A172 (cell line): ENCODE measurements at places on chromosomes 2 and 18. TPM values are rescaled to one million over a fixed set of nuclear protein-coding genes. Genes with fewer than 3 reads are reported as not detected.
A peak's percentile ranks its signal among the peaks of the same experiment; 100 is the strongest.

Gene EPAS1
- 8.0 and 14.0 TPM in 2 replicates for total RNA-seq

DNA sequence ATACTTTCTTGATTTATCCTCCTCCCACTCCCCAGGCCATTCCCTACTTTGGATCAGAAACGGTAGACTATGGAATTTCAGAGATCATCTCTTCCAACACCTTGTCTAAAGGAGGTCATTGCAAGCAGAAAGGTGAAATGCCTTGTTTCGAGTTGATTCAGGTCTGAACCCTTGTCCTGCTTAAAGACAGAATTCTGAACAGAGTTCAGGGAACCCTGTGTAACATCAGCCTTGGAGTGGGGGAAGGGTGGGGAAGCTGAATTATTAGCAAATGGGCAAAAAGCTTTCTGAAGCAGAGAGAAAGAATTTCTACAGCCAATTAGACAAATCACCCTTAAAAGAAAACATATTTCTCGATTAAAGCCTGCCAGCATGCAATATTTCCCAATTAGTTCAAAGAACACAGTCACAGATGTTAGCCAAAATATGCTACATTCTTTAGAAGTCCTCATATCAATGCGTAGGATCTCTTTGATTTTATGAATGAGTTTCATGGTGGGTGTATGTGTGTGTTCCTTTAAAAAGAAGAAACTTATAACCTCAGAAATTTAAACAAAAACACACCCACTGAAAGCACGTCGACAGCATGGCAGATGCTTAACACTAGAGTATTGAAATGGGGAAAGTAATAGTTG, 353.1 kb downstream of the RND3 start:
- DNase-seq, result no peak

- no peak for DNase-seq
Observed at GRCh38 chr2:210795506-210795905, 239.1 kb downstream of the CPS1 start.

- peak; percentile 39 for DNase-seq
Observed at GRCh38 chr18:67010919-67011318, 407.0 kb upstream of the CDH19 start.

DNA sequence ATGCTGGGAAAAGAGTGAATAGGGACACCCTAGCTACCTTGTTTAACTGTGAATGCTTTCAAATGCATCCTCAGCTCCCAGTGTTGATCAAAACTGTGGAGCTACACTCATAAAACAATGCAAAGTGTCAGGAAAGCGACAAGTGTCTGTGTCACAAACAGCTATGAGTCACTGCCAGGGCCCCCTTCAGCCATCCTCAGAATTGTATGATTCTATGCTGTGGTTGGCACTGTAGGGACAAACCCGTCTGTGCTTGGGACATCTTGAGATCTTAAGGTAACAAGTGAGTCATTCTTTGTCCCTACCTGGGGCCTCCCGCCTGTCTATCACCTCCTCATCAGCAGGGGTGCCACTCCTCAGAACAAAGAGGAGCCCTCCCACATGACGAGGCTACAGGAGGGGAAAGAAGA, 42.4 kb downstream of the KLF7 start:
- no peak for DNase-seq

DNA sequence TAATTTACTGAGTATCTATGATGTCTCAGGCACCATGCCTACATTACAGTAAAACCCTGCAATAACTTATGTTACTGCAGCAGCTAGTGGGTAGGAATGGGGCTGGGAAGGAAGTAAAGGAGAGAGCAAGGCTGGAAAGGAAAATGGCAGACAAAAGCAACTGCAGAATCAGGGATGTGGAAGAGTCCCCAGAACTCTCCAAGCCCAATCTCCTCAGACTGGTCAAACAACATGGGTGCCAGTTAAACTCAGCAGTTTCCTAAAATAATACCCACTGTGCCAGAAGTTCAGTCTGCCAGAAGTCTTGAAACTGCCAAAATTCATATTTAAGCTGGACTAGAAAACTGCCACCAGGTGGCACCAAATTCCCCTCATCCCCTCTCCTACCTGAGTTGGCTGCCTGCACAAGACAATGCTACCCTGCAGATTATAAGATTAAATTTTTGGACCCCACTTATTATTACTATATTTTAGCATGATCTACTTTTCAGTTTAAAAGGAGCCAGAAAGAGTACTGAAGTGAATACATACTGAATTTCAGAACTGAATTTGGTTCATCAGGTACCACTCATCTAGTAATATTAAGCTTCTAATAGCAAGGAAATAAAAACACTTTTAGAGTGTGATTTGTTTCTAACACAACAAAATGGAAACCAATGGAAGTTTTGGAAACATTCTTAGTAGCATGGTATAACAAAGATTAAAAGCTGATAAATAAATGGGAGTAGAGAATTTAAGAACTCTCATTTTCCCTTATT, 86.8 kb upstream of the DNER start:
- DNase-seq, result peak; percentile 72

- DNase-seq, result peak; percentile 42
Observed at GRCh38 chr2:133718688-133719201, 150.5 kb upstream of the NCKAP5 start.

Gene SLC4A5
- total RNA-seq, result 0.07 TPM in 1 of 2 replicates, not detected in the other

DNA sequence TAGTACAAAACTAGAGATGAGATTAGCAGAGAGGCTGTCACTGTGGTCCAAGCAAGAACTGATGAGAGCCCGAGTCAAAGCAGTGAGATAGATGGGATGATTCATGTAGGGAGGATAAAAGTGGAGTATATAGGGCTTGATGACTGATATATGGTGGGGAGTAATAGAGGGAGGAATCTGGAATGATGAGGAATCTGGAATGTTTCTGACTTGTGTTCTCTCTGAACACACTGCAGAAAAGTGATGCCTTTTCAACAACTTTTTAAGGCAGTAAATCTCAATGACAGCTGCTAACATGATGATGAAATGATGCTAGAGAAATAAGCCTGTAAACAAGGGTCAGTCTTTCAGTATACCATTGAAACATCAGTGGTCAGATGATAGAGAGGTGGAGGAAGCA, 143.5 kb upstream of the SP5 start:
- peak; percentile 22 for DNase-seq

Gene UGT1A3
- total RNA-seq, result not detected in 2 replicates

Gene ZNF532
- 12.2 and 13.5 TPM in 2 replicates for total RNA-seq

DNA sequence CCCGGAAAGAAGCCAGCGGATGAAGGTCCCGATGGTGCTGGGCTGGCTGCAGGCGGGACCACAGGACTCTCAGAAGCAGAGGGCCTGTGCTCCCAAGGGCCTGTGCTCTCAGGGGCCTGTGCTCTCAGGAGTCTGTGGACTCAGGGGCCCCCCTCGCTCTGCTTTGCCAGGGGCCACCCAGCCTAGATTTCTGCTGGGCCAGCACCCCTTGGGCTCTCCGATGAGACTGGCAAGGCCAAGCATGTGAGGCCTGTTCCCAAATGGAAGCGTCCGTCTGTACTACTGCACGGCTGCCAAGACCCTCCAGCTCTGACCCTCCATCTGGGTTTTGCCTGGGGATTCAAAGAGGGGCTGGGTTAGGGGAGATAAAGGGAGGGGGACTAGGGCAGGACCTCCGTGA, 54.6 kb downstream of the SH3BP4 start:
- no peak for DNase-seq

Gene ABCB11
- total RNA-seq, result not detected in 2 replicates

DNA sequence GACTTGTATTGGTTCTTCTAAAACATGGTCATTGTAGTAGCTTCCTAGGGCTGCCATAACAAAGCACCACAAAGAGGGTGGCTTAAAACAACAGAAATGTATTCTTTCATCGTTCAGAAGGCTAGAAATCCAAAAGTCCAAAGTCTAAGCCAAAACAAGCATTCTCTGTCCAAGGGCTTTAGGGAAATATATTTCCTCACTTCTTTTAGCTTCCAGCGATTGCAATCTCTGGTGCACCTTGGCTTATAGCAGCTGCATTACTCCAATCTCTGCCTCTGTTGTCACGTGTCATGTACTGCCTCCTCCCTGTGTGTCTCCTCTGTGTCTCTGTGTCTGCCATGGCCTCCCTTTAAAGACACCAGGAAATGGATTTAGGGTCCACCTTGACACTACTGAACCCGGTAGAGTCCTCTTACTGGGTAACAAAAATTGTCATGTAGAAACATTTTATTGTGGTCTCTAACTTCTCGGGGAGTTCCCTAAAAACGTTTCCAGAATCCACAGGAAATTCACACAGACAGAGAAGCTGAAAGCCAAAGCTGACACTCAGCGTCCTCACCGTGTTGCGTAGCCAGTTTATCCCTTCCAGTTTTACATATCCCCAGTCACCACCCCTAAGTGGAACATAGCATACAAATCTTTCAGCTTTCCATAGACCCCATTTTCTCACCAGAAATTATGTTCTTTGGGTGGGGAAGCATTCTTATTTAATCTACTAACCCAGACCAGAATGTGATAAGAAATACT, 20.7 kb upstream of the TTN start:
- DNase-seq, result no peak

DNA sequence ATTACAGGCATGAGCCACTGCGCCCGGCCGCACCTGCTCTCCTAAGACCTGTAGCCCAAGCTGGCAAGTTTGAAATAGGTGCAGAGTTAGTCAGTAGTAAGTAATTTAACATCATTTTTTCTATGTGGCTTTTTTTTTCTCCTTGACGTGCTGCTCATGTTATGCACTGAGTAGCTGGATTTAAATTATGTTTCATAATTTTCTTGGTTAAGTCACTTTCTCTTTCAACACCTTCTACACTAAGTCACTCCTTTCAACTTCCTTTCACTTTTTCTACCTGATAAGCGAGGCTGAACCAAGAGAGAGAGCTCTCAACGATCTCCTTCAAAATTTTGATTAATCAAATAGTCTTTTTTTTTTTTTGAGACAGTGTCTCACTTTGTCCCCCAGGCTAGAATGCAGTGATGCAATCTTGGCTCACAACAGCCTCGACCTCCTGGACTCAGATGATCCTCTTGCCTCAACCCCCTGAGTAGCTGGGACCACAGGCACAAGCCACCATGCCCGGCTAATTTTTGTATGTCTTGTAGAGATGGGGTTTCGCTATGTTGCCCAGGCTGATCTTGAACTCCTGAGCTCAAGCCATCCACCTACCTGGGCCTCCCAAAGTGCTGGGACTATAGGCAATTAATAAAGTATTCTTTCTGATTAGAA, 13.1 kb downstream of the CASP8 start:
- no peak for DNase-seq

DNA sequence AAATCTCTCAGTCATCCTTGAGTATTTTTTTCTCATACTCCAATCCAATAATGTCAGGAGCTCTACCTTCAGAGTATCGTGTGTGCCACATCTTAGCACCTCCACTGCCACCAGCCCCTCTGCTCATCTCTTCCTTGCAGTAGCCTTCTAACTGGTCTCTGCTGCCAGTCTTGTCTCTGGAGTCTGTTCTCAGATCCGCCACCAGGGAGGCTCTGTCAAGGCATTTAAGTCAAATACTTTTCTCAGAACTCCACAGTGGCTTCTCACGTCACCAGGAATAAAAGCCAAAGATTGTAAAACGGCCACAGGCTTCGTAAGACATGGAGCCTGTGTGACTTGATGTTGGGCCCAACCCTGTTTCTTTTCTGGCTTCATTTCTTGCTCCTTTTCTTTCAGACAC, 7.1 kb downstream of the UNC50 start:
- no peak for DNase-seq

Gene CYTIP
- total RNA-seq, result not detected in 2 replicates

DNA sequence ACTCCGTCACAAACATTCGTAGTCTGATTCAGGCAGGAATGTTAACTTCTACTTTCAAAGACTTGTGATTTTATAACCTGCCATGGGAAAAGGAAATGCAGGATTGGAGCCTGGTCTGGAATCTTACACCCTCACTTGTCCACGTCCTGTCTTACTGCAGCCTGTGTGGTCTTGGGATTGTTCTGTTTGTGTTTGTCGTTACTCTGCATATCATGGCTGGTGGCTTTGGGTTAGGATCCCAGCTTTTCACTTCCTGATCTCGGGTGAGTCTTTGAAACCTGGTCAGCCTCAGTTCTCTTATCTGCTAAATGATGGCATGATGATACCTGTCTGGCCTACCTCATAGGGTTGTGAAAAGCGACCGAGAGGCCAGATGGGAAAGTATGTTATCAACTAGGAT, 34.6 kb downstream of the SH3BP4 start:
- no peak for DNase-seq

GRCh38 chr2:20170704-20171250, 54.2 kb downstream of the SDC1 start:
- no peak for DNase-seq

Gene PLEKHM3
- 3.5 and 4.9 TPM in 2 replicates for total RNA-seq

DNA sequence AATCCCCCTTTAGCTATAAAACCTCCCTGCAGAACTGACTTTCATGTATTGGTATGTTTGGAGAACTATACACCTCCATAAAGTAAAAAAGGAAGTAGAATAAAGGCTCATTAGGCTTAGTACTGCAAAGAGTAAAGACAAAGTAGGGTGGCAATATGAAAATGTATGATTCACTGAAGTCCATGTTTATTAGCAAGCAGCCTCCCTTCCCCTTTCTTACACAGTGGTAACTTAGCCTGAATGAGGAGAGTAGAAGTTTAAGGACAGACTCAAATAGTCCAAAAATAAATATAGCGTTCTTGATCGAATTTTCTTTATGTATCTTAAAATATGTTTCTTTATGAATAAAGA, 1.5 kb downstream of the ZNF804A start:
- peak; percentile 5 for DNase-seq

Gene DSC1
- total RNA-seq, result not detected in 2 replicates

Gene TMEM178A
- total RNA-seq, result not detected in 2 replicates

DNA sequence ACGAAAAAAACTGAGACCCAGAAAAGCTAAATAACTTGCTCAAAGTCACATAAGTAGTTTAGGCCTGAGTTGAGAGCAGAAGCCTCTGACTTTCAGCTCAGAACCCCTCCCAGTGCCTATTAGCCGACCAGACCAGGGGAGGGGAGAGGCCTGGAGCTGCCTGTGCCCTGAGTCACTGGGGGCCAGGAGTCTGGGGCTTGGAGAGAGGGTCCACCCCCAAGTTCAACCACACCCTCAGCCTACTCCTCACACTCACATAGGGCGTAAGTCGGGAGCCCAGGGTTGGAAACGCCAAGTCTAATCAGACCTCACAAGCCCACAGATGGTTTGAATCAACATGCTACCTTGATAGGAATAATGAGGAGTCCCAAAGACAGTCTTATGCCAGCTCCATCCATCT, 12.6 kb upstream of the PKDCC start:
- no peak for DNase-seq

DNA sequence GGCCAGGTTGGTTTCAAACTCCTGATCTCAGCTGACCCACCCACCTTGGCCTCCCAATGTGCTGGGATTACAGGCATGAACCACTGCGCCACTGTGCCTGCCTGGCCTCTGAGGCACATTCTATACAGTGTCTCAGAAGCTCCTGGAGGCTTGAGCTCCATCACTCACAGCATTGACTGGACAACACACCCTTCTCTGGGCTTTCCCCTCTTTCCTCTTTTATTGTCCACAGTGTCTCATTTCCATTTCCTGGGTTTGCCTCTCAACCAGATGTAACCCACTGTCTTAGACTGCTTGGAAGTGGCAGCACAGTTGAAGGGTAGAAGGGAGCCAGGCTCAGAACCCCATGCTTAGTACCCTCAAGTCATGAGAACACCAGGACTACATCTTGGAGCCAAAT, 208.1 kb downstream of the MTX2 start:
- no peak for DNase-seq
